ENCODE measurements at places on chromosomes 6 and 20.

DNA sequence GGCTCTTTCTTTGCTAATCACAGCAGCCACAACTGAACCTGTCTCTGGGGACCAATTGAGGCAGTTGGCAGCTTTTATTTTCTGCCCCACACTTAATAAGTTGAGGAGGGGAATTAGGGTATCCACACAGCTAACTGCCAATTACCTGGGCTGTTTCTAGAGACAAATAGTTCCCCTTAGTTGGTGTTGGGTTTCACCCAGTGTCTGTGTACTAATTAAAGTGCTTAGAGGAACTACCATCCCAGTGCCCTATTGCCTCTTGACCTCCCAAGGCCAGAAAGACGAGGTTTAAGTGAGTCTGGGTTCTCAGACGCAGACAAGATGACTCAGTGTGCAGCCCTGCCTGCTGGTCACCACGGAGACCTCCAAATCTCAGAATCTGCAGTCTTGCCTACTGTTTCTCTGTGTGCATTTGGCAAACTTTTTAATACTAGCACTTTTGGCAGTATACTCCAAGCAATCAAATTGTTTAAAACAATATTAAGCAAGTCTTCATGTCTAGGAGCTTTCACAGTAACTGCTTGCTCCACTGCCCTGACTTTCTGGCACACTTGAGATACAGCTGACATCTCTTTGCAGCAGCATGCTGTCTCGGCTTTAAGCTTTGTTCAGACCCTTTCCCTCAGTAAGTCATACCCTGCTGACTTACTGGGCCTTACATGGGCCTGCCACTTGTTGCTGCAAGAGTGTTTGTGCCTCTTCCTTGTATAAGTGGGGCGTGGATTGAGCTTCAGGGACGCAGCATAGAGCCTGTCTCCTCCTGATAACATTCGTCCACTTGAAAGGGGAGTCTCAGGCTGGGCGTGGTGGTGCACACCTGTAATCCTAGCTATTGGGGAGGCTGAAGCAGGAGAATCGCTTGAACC, 31.9 kb downstream of the STK35 start:
- no peak for DNase-seq

GRCh38 chr20:33291830-33292355, 8.9 kb downstream of the BPIFB1 start:
- DNase-seq: peak; percentile 44

GRCh38 chr6:78909391-78909790, 42.0 kb downstream of the IRAK1BP1 start:
- no peak for DNase-seq

GRCh38 chr6:13163161-13163944, 165.0 kb downstream of the TBC1D7 start:
- no peak for DNase-seq

- DNase-seq: no peak
Observed at GRCh38 chr20:61123751-61124368, 128.2 kb upstream of the CDH4 start.

GRCh38 chr6:26328265-26328844, 36.6 kb upstream of the BTN3A2 start:
- DNase-seq: no peak

- no peak for DNase-seq
Observed at GRCh38 chr6:169163411-169163901, 90.2 kb downstream of the THBS2 start.

GRCh38 chr20:1718604-1719384, 61.2 kb upstream of the SIRPG start:
- DNase-seq: no peak

DNA sequence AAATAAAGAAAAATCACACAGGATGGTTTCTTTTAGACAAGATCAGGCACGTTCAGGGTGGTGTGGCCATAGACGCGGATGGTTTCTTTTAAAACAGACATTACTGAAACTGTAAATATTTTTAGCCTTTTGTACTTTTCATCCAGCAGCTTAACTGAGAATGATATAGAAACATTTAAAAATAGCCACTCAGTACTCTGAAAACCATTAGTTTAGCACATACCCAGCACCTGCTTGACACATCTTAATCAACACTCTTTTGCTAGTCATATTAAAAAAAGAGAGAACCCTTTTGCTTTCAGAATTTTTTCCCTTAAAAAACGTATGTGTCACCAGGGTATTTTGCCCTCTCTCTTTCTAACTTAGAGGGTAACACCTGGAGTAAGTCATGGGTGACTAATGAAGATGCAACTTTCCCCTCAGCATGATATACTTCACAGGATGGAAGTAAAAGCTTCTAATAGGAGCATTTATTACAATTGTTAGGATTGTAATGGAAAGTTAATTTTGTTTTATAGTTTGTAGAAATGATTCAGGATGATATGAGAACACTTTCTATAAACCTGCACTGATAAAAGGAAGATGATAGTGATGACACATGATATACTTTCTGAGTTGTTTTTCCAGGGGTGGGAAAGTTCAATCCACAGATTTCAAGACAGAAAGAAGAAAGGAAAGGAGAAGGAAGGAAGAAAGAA, 45.2 kb downstream of the BACH2 start:
- DNase-seq: no peak

DNA sequence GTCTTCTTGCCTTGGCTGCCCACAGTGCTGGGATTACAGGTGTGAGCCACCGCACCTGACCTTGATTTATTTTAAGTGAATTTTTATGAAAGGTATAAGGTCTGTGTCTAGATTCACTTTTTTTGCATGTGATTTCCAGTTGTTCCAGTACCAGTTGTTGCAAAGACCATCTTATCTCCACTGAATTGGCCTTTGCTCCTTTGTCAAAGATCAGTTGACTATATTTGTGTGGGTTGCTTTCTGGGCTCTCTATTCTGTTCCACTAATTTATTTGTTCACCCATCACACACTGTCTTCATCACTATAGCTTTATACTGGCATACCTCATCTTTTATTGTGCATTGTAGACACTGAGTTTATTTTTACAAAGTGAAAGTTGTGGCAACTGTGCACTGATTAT, 56.3 kb downstream of the ANKS1A start:
- no peak for DNase-seq

GRCh38 chr6:23790756-23791155, 335.3 kb upstream of the NRSN1 start:
- DNase-seq: no peak

- DNase-seq: no peak
Observed at GRCh38 chr6:39040080-39040673, 8.4 kb upstream of the GLP1R start.

- DNase-seq: no peak
Observed at GRCh38 chr20:7505835-7506221, 434.4 kb downstream of the HAO1 start.

DNA sequence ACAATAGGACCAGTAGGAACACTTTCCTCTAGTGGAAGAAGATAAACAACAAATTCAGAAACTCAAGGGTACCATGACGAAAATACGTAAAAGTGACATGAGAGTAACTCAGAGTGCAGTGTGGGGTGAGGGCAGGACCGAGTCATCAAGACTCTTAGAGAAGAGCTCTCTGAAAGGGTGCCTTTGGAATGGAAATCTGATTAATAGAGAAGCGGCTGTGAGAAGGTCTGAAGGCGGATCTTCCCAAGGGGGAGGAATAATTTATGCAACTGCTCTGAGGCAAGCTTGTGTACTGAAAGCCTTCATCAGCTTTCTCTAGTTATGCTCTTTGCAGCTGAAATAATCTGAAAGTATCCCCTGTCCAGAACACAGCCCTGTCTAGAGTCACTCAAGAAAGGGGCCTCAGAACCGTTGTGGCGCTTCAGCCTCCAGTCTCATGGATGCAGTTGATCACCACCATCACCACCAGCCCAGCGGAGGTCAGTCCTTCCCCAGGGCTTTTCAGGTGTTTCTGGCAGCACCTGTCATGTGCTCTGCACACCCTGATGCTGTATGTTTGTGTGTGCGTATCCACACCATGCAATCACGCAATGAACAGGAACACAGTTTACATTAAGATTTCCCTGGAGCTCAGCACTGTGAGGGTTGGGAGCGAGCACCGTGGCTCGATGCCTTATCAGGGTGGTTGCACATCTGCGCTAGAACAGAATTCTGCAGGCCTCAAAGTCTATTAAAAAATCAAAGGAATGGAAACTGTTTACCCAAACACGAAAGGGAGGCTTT, 396.5 kb downstream of the SMOC2 start:
- DNase-seq: no peak

- no peak for DNase-seq
Observed at GRCh38 chr6:133523816-133524215, 282.7 kb downstream of the EYA4 start.

DNA sequence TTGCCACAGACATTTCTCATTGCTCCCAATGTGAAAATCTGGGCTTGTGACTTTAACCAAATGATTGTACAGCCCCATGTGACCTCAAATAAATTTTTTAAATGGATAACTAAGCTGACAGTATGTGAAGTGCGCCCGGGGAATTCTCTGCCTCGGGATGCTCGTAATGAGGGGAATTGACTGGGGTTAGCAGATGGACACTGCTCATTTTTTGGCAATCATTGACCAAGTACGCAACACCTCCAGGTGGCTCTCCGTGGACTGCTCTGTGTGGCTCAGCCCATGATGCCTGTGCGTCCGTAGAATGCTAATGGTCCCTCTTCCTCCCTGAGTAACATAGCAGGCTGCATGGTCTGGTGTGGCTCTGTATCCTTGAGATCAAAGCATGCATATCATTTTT, 42.4 kb downstream of the FARS2 start:
- no peak for DNase-seq

GRCh38 chr6:144304223-144304848, 19.2 kb downstream of the UTRN start:
- DNase-seq: no peak

DNA sequence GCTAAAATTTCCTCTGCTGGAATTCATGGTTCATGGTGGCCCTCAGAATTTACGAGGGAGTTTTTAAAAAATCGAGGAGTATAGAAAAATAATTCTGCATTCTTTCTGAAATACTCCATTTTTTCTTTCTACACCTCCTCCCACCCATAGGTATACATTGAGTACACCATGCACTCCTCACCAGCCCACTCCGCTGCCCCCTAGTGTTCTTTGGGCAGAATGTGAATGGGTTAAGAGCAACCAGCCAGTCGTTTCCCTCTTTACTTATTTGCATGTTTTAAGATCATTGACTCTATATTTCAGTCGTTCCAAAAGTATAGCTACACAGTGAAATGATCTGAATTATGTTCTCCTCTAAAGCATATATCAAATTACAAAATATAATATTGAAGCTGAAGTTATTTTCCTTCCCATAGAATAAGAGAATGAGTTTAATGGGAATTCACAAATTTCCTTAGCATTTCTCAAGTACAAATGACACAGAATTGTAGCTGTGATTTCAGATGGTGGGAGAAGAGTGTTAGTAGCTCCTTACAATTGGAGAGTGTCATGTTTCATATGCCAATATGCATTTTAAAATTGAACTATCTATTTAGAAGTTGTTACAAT, 977.7 kb upstream of the SLC35B3 start:
- DNase-seq: no peak

DNA sequence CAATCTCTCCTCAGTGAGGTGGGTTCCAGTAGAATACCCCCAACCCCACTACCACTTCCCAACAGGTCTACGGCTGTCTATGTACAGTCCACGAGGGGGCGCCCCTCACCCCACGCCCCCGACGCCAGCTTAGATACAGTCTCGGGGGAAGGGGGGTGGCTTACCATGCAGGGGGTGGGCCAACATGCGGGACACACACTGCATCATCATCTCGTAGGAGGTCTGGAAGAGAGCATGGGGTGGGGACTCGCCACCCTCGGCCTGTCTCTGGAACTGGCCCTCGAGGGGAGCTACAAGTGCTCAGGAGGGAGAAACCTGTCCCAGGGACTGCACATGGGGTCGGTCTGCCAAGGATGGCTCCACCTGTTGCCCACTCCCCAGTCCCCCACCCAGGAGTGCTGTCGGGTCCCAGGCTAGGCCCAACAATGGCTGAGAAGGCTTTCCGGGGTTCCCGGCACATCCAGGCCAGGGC, 8.5 kb downstream of the MTCH1 start:
- no peak for DNase-seq

- no peak for DNase-seq
Observed at GRCh38 chr6:90403489-90404381, 107.1 kb upstream of the BACH2 start.

DNA sequence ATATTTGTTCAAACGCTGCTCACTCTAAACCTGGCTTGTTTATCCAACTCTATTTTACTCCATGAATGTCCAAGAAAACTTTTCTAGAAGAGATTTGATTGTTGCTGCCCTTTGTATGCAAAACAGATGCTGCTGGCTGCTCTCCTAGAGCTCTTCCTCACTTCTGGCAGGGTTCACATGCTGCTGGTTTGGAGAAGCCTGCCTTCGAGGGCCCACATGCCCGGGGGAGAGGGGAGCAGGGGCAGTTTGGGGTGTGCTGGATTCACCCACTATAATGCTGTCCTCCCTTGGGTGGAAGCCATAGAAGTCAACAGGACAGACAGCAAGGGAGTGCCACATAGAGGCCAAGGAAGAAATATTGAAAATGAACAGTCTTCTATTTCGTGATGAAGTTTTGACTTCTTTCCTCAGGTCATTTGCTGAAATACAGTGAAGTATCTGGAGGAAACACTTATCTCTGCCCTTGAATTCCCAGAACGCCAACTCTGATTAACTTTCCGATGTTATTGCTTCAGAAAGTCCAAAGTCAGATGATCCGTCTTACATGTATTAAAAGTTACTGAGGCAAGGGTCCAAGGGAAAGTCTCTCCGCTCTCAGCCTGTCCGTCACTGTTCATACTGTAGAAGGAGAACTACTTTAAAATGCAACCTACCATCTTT, 32.4 kb downstream of the LY86 start:
- no peak for DNase-seq

DNA sequence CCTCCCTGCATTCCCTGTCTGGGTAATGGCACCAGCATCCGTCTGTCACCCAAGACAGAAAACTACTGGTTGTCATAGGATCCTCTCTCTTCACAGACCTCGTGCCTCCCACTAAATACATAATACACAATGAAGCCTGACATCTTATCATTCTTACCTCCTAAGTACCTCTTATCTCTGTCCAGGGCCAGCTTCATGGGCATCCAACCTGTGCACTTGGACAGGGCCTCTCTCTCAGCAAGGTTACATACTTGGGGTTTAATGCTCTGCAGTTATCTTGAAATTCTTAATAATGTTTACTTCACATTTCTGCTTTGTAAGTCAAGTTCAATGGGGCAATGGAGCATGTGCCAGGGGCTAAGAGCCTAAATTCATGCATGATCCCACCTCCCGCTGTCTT, 30.8 kb upstream of the KLHL31 start:
- no peak for DNase-seq

- DNase-seq: no peak
Observed at GRCh38 chr6:1285956-1286355, 25.9 kb upstream of the FOXQ1 start.

- no peak for DNase-seq
Observed at GRCh38 chr20:25136643-25137559, 55.0 kb upstream of the VSX1 start.

All from stimulated activated CD8-positive, alpha-beta memory T cell treated with anti-CD3 and anti-CD28 coated beads, Interleukin-12 subunit alpha, Interleukin-12 subunit beta, amount 100 ng/mL, for 1 hour (primary cell).